Natural killer cell treated with Interleukin-12 subunit alpha and Interleukin-12 subunit beta and Interleukin-15 and Interleukin-18, amount 100 ng/mL, for 72 hours (primary cell): ENCODE measurements at places on chromosomes 2 and 18.

DNA sequence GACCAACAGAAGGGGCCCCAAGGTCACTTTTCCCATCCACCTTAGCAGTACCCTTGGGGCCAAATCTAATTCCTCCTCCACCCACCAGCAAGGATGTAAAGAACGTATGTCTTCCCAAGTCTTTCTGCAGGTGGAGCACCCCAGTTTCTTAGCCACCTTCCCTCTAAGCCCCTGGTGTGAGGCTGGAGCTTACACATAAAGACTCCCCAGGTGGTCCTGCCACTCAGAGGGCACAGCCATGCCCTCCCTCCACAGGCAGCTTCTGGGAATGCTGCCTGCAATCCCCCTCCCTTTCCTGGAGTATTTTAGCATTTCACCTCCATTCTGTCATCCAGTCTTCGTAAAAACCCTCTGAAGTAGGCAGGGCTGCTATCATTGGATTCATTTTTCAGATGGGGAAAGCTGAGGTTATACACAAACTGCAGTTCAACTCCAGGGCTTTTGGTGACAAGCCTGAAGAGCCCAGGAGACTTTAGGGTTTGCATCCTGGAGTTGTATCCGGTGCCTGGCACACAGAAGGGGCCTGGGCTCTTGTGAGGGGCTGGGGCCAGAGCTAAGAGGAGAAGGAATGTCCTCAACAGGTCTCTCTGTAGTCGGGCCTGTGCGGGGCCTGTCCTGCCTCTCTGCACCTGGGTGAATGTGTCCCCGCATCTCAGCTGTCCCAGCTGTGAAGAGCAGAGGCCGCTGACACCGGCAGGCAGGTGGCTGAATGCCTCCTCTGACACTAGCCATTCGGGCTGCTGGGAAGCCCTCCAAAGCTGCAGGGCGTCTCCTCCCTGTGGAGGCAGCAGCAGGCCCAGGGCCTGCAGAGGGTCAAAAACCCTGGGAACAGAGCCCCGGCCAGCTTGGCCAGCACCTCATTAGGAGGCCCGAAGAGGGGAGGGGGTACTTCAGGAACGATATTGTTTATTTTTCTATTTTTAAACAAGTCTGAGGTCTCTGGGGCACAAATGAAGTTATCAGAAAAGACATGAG, 27.6 kb downstream of the CIB4 start:
- DNase-seq, result no peak

DNA sequence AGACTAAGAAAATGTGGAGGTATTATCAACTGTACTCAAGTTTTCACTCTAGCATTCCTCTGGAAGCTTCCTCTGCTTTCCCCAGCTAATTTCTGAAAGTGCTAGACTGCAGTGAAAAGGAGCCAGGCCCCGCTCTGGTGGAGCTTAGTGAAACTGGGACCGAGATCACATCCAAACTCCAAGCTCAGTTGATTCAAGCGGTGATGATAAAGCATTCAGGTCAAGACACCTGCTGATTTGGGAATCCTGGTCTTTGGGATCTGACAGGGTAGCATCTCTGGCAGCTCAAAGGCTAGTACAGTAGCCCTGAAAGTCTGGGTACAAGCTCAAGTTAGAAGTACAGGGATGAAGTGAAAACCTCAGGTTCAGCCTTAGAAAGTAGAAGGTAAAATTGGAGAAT, 120.2 kb upstream of the CRIM1 start:
- DNase-seq, result no peak

DNA sequence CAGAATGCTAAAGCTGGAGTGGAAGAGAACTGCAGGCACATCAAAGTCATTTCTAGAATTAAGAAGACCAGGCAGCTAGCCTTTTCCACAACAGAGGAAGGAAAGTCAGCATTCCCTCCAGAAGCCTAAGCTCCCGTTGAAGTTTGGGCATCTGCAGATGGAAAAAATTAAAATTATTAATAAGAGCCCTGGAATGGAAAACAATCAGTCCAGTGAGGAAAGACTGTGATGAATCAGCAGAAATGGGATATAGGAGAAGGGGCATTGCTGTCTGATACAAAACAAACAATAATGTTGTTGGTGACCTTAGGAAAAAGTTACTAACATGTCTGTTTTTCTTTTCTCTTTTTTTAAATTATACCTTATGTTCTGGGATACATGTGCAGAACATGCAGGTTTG, 450.7 kb upstream of the SLC14A2 start:
- DNase-seq, result no peak

GRCh38 chr2:241592126-241592845, 33.7 kb downstream of the BOK start:
- no peak for DNase-seq

DNA sequence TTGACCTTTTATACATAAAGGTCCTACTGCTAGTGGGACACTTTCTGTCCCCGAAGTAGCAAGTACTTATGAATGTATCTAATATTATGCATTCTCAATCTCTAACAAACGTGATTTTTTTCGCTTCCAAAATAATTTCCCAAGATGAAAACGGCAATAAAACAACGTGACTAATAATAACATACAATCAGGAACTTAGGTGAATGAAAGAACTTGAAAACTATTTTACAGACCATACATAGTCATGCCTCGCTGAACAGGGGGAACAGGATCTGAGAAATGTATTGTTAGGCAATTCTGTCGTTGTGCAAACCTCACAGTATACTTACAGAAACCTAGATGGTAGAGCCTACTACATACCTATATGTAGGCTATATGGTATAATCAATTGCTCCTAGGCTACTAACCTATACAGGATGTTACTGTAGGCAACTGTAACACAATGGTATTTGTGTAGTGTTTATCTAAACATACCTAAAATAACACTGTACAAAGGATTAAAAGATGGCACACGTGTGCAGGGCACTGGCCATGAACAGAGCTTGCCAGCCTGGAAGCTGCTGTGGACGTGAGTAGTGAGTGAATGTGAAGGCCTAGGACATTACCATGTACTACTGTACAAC, 2.5 kb downstream of the RTN4 start:
- no peak for DNase-seq

DNA sequence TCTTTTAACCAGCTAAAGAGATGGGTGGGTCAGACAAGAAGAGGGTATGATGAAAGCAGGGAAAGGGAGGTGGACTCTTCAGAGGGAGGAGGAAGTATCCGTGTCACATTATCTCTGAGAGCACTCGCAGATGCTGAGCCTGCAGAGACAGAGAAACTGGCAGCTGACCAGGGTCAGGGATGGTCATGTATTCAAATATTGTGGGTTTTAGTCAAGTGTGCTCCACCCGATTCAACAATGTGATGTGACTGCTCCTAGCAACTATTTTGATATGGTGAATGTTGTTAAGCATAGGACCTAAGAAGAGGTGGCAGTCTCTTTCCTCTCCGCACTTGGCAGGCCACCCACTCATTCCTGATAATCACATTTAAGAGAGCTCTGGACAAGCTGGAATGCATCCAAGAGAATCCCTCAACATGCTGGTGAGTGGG, 1.3 kb upstream of the CLIP4 start:
- DNase-seq, result no peak

- DNase-seq, result no peak
Observed at GRCh38 chr18:8332286-8332685, 277.0 kb upstream of the RAB12 start.

DNA sequence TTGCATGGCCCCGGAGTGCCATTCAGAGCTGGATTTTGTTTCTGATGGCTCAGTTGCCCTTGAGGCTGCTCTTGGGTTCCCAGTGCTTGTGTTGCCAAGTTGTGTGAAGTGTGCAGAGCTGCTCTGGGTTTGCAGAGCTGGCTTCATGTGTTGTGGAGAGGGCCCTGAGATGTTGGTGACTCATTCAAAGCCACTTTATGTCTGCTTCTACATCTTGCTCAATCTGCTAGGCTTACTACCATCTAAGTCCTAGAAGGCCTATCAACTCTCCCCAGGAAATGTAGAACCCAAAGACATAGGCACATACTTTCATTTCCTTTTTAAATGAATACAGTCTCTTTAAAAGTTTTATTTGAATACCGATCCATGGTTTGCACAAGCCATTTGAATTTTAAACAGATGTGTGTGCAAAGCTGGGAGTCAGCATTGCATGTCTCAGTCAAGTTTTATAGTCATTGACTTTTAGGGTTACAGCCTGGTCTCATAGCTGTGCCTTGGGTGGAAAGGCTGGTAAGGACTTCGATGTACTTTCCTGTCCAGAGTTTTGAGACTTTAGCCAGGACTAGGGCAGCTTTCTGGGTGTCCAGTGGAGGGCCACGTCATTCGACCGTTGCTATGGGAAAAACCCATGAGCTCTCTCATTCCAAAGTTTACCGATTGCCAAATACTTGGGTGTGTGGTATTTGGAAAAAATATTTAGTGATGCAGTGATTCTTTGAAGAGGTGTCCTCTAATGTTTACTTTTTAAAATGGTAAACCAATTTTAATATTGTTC, 105.0 kb downstream of the LTBP1 start:
- DNase-seq, result no peak

GRCh38 chr2:189581354-189582139, 961 bp upstream of the SLC40A1 start:
- DNase-seq, result no peak

- no peak for DNase-seq
Observed at GRCh38 chr2:10790228-10790973, 22.2 kb downstream of the PDIA6 start.

DNA sequence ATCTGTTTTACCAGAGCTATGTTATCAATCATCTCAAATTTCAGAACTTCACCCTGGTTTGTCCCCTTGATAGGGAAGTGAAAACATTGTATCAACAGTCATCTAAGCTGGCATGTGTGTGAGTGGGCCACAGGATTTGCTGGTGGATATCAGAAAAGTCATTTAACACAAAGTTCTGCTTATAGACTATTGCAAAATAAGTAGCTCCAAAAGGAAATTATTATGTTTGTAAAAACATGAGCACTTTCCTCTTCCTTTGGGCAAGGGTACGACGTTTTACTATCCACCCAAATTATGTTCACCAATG, 20.7 kb upstream of the COPS8 start:
- no peak for DNase-seq

GRCh38 chr2:127906206-127906926, 20.6 kb upstream of the AMMECR1L start:
- DNase-seq, result no peak

- no peak for DNase-seq
Observed at GRCh38 chr18:80252136-80252535, 4.8 kb upstream of the PARD6G start.

GRCh38 chr2:239973386-239973785, 51.8 kb downstream of the NDUFA10 start:
- no peak for DNase-seq

DNA sequence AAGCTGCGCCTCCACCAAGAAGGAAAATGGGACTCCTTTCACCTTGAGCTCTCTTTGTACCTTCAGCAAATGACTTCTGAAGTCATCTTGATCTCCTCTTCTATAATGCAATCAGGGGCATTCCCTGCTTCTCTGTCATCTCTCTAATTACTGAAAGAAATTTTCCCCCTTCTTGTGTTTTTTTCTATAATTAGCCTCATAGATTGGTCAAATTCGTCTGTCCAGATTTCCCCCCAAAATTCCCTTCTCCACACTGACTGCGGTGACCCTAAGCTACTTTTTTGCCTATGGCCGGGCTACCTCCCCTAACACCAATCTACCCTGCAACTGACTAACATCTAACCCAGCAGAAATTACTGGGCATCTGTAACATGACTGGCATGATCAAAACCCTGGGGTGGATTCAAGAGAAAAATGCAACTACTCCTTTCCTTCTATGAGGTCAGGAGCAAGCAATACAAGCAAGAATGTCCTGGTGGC, 168.6 kb downstream of the BCL2 start:
- DNase-seq, result no peak

- no peak for DNase-seq
Observed at GRCh38 chr2:197516393-197516761, 511 bp downstream of the MOB4 start.

DNA sequence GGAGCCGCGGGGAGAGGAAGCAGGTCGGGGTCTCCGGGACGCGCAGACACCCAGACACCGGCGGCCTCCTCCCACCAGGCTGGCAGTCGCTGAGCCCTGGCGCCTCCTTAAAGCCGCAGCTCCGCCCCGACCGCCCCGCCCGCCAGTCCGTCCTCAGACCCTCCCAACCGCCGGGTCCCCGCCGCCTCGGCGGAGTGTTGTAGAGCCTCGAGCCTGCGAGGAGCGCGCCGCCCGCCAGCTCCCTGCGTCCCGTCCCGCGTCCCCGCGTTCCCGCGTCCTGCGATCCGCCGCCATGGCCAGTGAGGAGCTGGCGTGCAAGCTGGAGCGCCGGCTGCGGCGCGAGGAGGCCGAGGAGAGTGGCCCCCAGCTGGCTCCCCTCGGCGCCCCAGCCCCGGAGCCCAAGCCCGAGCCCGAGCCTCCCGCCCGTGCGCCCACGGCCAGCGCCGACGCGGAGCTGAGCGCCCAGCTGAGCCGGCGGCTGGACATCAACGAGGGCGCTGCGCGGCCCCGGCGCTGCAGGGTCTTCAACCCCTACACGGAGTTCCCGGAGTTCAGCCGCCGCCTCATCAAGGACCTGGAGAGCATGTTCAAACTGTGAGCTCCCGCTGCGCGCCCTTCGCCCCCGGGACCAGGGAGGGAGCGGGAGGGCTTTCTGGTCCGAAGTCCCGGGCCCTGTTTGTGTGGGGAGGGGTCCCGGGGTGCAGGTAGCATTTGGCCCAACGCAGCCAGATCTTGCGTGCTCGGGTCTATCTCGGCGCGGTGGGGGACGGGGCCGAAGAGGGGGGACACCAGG, at the start of gene EFHD1:
Gene EFHD1 (plus strand): TSS at position 192 of the 793 bp plus-strand sequence. CDS start 101 bp downstream, at position 293.
- DNase-seq, result no peak

- no peak for DNase-seq
Observed at GRCh38 chr2:95039363-95039762, 13.9 kb downstream of the MAL start.

- no peak for DNase-seq
Observed at GRCh38 chr18:31931163-31931885, 11.6 kb downstream of the TRAPPC8 start.

DNA sequence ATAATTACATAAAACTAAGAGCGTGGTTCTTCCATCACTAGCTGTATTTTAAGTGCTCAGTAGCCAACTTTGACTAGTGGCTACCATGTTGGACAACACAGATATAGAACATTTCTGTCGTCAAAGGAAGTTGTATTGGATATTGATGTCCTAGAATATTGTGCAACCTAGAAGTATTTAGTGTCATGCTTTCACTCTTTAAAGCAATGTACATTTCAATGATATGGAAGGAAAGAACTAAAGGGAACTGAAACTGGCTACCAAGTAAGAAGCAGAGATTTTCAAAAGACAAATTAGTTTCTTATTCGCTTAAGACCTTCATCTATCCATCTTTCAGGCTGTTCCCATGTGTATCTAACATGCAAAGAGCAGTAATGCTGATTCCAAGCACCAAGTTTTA, 85.4 kb upstream of the EML6 start:
- DNase-seq, result no peak

- DNase-seq, result no peak
Observed at GRCh38 chr2:127703282-127703681, 2.0 kb downstream of the SFT2D3 start.
